ENCODE measurements at places on chromosomes 3 and 15.

DNA sequence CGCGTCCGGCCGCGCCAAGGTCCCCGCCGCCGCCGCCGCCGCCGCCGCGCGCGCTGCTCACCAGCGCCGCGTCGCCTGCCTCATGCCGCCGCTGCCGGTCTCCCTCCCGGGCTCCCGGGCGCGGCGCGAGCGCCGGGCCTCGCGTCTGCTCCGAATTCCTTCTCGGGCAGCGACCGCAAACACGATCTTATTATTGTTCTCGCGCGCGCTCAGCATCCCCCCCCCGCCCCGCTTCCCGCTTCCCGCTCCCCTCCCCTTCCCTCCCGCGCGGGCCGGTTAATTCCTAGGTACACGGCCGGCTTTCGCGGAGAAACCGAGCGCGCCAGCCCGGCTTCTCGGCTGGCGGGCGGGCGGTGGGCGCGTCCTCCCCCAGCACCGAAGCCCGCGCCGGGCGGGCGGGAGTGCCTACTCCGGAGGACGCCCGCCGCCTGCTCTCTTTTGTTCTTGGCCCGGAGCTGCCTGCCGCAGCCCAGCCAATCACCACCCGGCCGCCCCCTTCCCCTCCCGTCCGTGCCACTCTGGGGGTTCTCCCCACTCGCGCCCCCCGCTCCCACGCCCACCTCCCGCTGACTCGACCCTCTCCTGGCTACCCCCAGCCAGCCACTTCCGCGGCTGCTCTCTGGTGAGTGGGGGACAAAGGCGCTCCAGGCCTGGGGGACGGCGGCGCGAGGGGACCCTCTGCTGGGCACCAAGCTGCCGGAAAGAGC lies at the start of gene HDGFL3:
HDGFL3 (minus strand) TSS at position 164 of the 707 bp plus-strand sequence. CDS start 409 bp downstream, outside the sequence.
- peak; percentile 24 for DNase-seq

DNA sequence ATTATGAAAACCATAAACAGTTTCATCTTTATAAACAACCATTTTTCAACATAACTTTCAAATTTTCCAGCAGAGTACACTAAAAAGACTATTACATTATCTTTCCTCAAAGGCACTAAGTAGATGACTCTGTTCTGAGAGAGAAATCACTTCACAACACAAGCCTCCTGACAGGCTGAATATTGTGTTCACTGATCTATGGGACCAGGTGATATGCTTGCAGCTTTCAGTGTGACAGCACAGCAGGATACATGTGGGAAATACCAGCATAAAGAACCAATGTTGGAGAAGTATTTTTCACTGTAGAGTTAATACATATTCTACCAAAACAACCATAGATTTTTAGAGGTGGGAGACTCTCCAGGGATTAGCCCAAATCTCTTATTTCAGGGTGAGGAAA lies 350.6 kb downstream of the PLCL2 start:
- no peak for DNase-seq

- DNase-seq = no peak
Observed at GRCh38 chr15:90756916-90757315, 39.8 kb downstream of the BLM start.

- DNase-seq = no peak
Observed at GRCh38 chr15:37098468-37099318, 1.7 kb downstream of the MEIS2 start.

DNA sequence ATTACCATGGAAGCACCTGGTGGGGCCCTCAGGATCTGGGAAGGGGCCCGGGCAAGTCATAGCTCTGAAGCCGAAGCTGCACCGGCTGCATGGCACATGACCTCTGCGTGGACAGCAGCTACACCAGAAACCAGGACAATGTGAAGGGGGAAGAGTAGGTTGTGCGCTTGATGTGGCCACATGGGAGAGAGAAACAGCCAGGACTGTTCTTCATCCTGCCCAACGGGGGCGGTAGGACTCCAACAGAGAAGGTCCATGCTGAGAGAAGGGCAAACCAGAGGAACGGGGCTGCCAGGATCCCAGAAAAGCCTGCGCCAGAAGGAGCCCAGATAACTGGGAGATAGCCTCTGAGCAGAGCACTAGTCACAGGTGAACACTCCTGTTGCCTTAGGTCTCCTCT lies 54.9 kb upstream of the PRR20G start:
- DNase-seq = no peak

- DNase-seq = peak; percentile 5
Observed at GRCh38 chr3:195849322-195850074, 37.8 kb upstream of the MUC4 start.

DNA sequence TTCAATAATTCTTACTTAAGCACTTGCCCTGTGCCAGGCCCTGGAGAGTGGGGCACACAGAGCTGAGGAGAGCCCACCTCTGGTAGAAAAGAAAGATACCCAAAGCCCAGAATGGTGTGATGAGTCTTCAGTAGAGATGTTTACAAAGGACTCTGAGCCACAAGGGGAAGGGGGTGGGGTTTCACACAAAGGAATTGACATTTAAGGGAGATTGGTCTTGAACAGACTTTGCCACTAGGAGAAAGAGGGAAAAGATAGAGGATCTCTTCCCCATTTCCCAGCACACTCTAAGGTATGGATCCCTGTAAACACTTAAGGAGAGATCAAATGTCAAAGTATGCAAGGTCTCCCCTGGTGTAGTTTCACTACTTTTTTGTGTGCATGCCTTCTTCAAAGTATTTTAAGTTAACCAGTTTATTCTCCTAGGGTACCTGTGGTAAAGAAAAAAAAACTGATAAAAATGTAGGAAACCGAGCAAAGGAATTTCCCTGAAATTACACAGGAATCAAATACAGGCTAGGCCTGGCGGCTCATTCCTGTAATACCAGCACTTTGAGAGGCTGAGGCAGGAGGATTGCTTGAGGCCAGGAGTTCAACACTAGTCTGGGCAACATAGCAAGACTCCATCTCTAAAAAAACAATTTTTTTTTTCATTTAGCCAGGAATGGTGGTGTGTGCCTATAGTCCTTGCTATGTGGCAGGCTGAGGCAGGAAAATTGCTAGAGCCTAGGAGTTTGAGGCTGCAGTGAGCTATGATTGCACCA lies 117.6 kb upstream of the SKOR1 start:
- no peak for DNase-seq

DNA sequence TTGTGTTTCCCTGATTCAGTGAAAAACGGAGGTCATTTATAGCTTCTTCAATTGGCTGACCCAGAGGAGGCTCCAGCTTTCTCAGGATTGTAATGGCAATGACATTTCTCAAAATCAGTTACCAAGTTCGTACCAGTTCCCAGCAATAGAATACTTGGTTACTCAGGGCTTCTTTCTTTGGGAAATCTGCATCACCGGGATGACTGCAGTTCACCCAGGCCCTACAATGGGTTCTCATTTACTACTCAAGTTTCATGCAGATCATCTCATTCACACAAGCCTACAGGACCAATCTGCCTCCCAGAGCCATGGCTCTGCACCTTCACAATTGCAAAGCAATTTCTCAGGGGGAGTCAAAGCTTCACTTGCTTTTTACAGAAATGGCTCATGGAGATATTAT lies 109.6 kb downstream of the FHIT start:
- no peak for DNase-seq

DNA sequence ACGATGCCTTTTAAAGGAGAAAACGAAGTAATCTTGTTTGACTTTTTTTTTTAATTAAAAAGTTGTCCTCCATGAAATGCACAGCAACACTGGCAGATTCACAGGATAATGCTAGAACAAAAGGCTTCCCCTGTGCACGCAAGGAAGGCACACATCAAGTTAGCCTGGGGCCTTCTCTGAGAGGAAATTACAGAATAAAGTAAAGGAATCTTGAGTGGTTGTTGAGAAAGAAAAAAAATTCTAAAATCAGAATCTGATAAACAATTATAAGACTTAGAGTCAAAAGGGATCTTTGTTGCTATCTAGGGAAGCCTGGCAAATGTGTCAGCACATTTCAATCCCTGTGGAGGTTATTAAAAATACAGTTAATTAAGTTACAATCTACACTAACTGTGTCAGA lies 946.0 kb downstream of the IGSF11 start:
- DNase-seq = no peak

All from fibroblast of skin of left quadriceps (primary cell).